Germinal center (tissue), 1 donor: ENCODE measurements at places on chromosomes 4 and X.

GRCh38 chrX:122626871-122627270 lies 557.2 kb upstream of the GRIA3 start:
- no peak for DNase-seq

- DNase-seq, result no peak
Observed at GRCh38 chr4:1599491-1600210, 84.5 kb downstream of the FAM53A start.

GRCh38 chr4:122710434-122711308 lies 21.8 kb upstream of the BBS12 start:
- no peak for DNase-seq

- no peak for DNase-seq
Observed at GRCh38 chrX:40434947-40435346, 145.8 kb upstream of the ATP6AP2 start.

GRCh38 chrX:20857746-20858145 lies 516.5 kb upstream of the CNKSR2 start:
- no peak for DNase-seq

DNA sequence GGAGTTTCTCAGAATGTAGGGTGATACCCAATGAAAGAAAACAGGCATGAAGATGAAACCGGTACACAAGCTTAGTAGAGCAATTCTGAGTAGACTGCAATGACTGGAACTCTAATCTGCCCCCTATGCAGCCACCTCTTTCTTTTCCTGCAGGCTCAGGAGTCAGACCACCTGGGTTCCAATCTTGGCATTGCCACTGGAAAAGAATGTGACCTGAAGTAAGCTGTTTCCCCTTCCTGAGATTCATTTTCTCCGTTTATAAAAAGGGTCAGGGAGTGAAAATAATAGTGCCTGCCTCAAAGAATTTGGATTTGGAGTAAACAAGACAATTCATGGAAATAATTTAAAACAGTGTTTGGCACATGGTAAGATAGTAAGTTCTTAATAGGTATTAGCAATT lies 1464.0 kb downstream of the PCDH7 start:
- no peak for DNase-seq

- DNase-seq, result no peak
Observed at GRCh38 chr4:75708218-75708691, 16.1 kb upstream of the USO1 start.

GRCh38 chrX:39854772-39855747 lies 242.7 kb downstream of the BCOR start:
- DNase-seq, result peak; percentile 30
